ENCODE measurements at places on chromosomes 5 and 9.
A peak's percentile ranks its signal among the peaks of the same experiment; 100 is the strongest.

DNA sequence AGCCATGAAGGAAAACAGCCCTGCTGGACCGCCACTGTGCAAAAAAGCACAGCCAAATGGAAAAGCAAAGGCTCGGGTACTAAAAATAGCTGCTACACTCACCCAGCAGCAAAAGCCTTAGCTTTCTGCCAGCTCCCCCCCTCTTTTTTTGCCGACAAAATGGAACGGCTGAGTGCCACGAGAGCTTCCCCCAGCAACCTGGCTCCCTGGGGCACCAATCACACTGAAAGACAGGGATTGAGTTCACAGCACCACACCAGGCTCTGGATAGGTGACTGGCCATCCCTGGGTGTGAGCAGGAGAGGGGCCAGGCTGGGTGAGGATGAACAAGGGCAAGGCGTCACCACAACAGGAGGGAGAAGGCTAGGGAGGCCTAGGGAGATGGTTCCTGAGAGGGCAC lies 66.7 kb downstream of the SIL1 start:
- peak; percentile 65 for DNase-seq

DNA sequence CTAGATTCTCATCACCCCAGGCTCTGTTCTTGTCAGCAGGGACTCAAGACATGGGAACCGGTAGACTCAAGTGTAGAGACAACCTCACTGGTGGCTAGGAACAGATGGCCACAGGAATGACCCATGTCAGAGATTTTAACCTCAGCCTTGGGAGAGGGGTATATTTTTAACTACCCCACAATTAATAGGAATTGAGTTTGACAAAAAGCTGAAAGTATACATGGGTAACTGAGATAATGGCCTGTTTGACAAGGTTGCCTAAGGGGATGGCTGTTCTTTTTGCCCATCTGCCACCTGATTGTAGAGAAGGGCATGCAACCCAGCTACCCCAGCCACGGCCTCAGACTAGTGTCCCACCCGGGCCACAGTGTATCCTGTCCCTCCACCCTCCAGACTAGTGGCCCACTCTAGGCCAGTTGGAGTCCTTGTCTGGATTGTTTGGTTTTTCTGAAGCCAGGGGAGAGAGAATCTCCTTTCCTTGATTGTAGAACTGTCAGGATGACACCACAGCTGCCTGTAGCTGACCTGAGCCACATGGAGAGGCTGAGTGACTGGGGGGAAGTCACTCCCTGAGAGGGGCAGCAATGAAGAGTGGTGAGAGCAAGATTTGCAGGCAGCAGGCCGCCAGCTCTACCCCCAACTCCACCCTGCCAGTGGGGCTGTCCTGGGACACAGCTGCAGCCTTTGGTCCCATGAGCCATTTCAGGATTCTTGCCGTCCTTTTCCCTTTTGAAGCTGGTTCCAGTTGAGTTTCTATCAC lies 14.6 kb upstream of the ANGPTL2 start:
- DNase-seq = no peak

DNA sequence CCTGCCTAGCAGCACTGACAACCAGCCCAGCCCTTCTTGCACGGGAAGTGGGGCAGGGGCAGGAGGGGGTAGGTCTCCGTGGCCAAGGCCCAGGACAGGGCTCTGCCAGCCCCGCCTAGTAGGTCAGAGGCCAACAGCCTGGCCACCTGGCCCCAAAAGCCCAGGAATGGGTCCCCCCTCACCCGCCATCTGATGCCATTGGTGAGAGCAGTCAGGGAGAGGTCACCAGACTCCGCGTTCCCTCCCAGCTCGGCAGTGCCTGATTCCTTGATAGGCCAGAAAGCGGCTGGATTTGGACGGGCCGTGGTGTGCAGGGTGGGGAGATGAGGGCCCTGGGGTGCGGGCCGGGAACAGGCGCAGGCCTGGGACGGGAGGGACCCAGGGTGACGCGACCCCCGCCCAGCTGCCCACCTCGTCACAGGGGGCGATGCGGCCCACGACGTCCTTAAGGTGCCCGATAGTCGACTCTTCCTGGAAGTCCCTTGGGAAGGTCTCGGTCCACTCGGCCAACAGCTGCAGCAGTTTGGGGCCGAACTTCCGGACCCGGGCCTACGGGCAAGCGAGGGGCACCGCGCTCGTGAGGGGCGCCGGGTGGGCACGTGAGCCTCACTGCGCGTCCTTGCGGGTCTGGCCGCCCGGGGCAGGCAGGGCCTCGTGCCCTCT lies 64.5 kb upstream of the RNF130 start:
- no peak for DNase-seq

DNA sequence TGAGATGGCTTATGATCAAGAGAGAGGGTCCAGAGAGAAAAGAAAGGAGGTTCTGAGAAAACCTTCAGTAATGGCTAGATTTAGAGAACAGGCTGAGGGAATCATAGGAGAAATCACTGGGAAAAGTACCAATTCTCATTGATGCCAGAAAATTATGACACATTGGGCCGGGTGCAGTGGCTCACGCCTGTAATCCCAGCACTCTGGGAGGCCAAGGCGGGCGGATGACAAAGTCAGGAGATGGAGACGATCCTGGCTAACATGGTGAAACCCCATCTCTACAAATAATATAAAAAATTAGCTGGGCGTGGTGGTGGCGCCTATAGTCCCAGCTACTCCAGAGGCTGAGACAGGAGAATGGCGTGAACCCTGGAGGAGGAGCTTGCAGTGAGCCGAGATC lies 29.5 kb upstream of the PLIN2 start:
- DNase-seq = no peak

DNA sequence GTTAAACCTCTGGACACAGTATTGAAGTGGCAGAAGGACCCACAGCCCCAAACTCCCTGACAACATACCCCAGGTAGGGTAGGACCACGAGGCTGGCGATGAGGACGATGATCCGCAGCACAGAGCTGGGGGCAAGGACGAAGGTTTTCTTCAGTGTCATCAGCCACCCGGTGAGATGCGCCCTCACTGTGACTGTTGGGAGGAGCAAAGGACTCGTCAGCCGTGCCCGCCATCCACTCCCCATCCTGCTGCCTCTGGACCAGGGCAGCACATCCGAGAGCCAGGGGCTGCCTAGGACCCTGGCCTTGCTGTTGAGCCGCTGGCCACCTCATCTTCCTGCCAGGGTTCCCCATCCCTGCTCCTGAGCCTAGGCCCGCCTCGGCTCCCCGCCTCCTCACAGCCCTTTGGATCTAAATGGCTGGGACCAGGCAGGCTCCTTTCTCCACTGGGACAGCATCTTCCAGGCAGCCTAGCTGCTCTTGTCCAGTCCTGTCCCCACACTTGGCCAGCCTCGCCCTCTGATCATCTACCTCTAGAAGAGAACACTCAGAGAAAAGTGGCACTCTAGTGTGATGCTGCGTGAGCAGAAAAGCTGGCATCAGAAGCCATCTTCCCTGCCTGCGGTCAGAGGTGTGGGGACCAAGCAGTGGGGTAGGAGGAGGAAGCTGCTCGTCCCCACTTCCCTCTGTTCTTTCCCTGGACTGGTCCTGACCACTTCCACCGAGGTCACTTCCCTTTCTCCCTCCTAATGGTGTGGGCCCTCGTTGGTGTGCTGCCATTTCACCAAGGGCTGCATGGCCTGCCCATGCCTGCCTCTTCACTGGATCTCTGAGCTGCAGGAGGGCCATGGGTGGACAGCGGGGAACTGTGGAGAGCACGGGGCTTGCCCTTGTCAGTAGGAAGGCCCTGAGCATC lies 49.2 kb downstream of the OTULIN start:
- DNase-seq = no peak

DNA sequence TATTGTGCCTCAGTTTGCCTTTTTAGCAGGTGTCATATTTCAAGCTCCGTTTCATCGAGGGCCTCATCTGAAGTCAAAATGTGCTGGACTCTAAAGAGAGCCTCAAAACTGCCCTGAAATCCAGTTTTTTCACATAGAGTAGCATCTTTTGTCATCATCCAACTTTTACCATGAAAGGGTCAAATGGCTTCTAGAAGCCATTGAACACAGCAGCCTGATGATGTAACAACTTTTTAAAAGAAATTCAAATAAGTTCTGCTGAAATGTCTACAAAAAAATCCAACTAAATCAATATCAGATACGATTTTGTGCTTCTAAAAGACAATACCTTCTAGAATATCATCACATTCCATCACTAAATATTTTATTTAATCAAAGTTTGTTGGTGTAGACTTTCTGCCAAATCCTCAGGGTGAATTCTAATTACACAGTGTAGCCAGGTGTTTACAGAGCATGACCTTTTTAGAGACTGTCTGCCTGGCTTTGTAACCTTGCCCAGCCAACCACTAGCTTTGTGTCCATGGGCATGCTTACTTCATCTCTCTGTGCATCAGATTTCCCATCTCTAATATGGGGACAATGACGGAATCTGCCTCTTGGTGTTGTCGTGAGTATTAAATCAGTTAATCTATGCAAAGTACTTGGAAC lies 505.0 kb downstream of the EBF1 start:
- DNase-seq = no peak

DNA sequence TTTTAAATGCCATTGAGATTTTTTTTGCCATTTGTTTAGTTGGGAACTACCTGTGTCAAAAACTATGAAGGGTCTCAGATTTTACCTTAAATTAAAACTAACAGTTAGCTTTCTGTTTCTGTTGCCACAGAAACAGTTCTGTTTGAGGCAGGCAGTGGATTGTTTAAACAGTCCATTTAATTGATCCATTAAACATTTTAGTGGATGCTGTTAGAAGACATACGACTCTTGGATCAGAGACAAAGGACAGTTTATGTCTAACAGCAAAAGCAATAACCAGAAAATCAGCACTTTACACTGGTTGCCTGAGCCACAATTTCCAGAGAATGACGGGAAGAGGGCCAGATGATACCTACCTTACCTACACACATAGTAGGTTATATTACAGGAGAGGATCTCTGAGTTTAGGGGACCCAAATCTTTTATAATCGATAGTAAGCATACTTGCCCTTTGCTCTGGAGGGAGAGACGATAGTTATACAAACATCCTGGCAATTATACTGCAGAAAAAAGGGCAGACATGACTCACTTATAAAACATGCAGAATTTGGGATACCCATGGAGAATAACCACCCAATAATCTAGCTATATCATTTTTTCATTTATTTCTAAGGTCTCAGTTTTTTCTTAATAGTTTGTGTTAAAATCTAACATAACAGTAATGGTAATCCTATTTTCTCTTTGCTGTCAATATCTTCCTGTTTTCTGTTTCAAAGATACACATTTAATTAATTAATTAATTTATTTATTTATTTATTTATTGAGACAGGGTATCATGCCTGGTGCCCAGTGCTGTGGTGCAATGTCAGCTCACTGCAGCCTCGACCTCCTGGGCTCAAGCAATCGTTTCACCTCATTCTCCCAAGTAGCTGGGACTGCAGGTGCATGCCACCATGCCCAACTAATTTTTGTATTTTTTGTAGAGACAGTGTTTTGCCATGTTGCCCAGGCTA lies 136.7 kb upstream of the TNFAIP8 start:
- DNase-seq = peak; percentile 47

GRCh38 chr9:105449081-105449480 lies 1.2 kb downstream of the FSD1L start:
- DNase-seq = peak; percentile 38

DNA sequence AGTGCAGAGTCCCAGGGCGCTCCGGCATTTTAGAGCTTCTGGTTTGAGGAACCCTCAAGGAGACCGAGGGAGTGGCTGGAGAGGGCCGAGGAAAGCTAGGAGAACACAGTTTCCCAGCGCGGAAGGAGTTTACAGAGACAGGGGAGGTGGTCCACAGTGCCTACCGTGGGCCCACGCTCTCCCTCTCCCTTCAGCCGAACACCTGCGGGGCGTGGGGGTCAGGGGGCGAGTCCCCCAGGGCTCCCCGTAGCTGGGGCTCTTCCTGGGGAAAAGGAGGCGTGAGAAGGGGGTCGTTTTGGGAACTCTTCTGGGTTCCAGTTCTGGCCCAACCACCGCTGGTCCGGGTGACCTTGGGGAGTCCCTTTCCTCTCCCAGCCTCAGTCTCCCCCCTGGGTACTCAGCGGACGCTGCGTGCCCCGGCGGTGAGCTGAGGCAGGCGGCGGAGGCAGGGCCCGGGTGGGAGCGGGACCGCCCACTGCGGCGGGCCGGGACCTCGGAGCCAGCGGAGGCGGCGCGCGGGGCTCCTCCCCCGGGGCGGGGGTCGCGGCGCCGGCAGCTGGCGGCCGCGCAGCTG lies 368 bp upstream of the FRMPD1 start:
- no peak for DNase-seq

GRCh38 chr9:27227192-27227591 lies 69.8 kb downstream of the EQTN start:
- no peak for DNase-seq

DNA sequence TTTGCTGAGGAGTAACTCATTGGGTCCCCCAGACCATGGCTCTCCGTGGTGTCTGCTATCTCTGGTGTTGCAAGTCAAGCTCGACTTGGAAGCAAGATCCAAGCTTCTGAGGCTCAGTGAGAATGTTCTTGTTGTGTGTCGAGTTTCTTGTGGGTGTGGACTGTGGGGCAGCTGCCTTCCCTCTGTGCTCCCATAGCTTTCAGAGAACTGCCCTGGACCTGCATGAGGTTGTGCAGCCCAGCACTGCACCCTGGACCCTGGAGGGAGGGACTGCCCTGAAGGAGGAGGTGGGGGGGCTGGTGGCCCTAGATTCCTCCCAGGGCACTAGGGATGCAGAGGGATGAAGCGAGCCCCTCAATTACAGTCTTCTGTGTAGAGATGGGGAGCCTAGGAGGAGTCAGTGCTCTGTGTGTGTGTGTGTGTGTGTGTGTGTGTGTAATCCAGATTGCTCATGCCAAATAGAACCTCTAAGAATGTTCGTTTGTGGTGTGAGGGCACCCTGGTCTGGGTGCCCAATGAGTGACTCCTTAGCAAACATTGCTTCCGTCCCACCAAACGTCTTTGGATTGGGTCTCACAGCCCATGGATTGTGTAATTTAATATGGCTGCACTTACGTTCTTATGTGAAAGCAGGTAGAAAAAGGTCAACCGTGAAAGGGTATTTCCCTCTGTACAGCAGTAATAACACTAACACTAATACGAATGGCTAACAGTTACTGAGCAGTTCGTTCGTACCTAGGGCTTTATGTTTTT lies 143.3 kb upstream of the LMX1B start:
- DNase-seq = no peak

GRCh38 chr5:96628406-96628805 lies 33.8 kb upstream of the CAST start:
- DNase-seq = peak; percentile 17

DNA sequence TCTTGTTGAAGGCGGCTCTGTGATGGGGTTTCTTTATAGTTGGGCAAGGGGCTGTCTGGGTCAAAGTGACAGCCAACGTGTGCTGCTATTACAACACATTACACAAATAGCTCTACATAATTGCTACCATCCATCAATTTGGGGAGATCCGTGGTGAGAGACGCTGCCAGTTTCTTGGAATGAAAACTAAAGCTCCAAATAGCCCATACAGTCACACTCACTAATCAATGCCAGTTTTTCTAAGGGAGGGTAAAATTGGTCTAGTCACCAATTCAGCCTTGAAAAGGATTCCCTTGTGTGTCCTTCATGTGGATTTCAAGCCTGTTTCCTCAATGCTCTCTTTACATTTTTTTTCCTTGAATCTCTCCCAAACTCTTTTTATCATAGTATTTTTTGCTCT lies 343.3 kb upstream of the KLF4 start:
- no peak for DNase-seq
